ENCODE measurements at places on chromosomes 5 and 9.

DNA sequence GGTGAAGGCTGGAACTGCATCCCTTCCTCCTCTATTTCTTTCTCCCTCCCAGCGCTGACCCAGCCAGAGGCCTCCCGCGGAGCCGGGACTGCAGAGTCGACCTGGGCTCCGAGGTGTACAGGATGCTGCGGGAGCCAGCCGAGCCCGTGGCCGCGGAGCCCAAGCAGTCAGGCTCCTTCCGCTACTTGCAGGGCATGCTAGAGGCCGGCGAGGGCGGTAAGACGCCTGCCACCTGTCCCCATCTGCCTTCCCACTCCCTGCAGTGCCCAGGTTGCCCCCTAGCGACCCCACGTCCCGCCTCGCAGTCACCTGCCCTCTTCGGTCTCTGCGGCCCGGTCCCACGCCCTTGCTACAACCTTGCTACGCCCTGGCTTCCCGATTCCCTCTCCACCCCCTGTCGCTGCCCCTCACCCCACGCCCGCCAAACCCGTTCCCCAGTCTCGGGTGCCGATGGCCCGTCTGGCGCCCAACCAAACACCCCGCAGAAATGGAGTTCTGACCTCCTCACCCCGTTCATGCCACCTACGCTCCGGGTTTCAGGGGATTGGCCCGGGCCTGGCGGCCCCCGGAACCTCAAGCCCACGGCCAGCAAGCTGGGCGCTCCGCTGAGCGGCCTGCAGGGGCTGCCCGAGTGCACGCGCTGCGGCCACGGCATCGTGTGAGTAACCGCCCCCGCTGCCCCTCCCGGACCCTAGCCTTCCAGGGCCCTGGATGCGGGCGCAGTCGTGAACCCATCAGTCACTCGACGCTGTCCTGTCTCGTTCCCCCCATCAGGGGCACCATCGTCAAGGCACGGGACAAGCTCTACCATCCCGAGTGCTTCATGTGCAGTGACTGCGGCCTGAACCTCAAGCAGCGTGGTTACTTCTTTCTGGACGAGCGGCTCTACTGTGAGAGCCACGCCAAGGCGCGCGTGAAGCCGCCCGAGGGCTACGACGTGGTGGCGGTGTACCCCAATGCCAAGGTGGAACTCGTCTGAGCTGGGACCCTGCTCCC is 14.1 kb downstream of the PDLIM4 start:
- DNase-seq = no peak

- no peak for DNase-seq
Observed at GRCh38 chr9:138045541-138046490, 168.2 kb downstream of the CACNA1B start.

DNA sequence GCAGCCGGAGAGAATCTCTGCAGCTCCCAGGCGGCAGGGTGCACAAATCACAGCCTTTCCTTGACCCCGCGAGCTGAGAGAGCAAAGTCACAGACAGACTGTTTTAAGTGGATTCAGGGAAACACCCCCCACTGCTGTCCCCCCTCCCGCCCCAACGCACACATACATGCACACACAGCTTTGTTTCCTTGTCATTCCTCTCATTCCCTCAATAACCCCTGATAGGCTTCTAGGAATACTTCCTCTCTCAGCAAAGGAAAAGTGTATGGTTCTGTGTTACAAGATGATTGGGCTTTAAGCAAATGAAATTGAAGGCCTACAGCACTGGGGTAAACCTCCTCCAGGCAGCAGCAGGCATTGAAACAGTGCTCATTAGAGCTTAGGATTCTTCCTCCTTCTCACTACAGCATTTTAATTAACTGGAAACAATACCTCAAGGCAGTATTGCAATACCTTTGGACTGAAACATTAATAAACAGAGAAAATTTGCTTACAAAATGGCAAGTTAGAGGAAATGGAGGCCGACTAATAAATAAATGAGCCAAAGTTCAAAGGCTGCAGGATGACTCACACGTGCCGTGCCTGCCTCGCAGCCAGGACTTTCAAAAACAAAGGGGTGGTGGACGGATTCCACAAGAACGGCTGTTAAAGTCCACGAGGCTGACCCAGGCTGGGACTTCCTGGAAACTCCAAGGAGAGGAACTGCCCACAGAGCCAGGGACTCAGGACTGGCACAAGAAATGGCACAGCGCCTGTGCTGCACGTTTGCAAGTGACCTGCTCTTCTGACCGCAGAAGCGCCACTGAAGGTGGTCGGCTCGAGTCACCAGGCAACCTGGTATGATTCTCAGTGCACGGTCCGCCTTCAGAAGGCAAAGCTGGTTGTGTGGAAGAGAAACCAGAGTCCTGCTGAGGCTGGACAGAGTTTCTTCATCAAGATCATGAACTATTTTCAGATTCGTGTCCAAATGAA is 236.2 kb downstream of the SYK start:
- peak; percentile 80 for DNase-seq

- DNase-seq = peak; percentile 42
Observed at GRCh38 chr5:150209099-150209635, 19.3 kb downstream of the SLC6A7 start.

DNA sequence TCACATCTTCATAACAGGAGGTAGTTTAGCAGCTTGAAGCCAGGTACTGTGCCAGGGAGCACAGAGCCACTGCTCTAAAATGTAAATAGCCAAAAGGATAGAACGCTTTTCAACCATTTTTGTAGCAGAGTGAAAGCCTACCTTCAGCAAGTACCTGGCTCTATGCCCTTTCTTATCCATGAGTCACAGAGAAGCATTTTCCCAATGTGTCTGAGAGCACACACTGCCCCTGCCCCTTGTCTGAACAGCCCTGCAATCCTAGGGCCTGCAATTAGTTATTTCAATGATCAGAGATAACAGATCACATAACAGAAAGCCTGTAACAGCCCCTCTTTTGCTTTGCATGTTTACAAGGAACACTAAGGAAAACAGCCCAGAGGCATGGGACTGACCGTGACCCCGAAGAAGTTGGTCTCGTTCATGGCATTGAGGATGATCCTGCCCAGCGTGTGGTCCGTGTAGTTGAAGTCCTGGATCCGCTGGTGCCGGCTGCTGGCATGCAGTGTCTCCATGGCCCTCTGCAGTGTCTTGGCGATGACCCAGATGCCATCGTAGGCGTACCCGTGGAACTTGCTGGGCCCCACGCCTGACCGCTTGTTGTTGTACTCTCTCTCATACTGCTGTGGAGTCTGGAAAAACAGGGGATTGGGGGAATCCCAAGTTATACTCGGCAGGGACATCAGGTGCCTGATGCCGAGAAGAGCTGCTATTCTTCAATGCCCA is 198.3 kb upstream of the TBC1D2 start:
- peak; percentile 16 for DNase-seq

- DNase-seq = no peak
Observed at GRCh38 chr5:139657363-139658321, 9.5 kb downstream of the CXXC5 start.

DNA sequence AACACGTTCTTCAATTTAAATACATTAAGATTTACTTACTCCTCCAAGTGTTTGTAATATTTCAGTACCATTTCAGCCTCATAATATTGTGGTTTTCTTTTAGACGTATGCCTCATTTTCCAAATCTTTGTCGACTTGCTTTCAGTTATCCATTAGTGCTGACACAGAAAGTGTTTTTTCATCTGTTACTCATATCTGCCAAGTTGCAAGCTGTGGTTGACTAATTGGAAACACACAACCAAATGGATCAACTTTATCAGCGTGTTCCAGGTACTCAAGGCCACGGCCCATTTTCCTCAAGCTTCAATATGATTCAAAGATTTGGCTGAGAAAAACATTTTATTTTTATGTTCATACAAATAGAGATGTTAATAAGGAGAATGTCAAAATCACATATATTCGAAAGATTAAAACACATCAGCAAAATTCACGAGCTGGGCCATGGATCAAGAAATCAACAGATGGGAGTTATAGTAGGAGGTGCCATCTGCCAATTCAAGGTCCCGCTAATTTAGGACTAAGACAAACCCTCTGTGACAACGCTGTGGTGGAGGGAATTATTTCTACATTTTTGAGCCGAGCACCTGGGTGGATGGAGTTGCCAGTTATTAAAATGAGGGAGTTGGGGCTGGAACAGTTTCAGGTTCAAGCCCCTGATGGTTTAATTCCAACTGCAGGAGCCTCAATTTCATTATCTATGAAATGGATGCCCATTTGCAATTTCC is 27.2 kb upstream of the CCNJL start:
- DNase-seq = no peak

GRCh38 chr5:2529371-2530092 is 221.9 kb downstream of the IRX2 start:
- no peak for DNase-seq

- no peak for DNase-seq
Observed at GRCh38 chr5:107821288-107821687, 150.6 kb upstream of the EFNA5 start.

DNA sequence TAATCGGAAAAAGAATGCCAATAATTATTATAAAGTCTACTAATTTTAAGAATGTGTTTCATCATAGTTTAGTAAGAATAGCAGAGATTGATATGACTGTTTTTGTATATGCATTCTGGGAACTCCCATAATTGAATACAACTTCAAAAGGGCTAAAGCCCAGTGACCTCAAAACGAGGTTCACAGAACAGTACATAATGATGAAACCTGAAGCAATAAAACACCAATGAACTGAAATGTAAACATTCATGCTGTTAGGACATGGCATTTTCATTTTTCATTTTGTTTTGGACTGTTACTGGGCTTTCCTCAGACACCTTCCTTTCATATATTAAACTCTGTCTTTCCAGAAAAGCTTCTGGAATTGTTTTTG is 684 bp upstream of the JMY start:
- peak; percentile 71 for DNase-seq

GRCh38 chr5:75281716-75282465 is 45.2 kb upstream of the ANKRD31 start:
- DNase-seq = peak; percentile 39

GRCh38 chr5:97010606-97011005 is 74.7 kb downstream of the LNPEP start:
- DNase-seq = no peak

DNA sequence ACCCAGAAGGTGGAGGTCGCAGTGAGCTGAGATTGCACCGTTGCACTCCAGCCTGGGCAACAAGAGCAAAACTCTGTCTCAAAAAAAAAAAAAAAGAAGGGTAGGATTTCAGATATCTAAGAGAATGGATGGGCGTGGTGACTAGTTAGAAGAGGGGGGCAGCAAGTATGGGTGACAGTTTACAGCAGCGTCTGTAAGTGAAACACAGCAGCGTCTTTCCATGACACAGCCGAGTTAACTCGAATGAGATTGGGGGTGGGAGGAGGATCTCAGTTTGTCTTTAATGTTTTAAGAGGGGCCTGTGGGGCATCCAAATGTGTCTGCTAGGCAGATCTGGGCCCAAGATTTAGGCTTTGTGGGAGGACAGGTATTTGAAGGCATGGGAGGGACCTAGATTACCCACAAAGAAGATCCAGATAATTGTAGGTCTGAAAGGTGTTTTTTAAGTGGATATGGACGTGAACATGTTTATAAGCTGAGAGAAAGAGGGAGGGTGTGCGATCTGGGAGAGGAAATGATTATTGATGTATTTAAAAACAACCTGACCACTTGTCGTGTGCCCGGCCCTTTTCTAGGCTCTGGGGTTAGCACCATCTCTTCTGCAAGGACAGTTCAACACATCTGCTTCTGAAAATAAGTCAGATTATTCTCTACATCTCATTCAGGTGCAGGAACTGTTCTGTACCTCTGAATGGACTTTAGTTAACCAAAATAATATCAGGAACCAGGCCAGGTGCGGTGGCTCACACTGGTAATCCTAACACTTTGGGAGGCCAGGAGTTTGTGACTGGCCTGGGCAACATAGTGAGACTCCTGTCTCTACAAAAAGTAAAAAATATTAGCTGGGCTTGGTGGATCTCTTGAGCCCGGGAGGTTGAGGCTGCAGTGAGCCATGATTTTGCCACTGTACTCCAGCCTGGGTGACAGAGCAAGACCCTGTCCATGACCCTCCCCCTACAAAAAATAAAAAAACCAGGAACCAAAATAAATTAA is 2.5 kb downstream of the CEP78 start:
- DNase-seq = no peak

- DNase-seq = no peak
Observed at GRCh38 chr9:89748831-89749499, 144.2 kb downstream of the GADD45G start.

- no peak for DNase-seq
Observed at GRCh38 chr9:95649801-95650213, 133.0 kb upstream of the PTCH1 start.

DNA sequence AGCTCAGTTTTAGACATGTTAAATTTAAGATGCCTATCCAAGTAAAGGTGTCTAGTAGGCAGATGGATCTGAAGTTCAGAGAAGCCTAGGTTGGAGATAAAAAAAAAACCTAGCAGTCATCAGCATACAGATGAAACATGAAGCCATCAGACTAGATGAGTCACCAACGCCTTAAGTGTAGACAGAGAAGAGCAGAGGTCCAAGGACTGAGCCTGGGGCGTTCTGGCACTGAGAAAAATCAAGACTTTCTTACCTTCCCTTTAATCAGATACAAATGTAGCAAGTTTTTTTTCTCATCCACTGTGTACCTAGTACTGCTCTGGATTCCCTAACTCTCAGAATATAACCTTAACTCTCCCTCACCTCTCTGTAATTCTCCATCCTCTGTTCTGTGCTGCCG is 97.3 kb downstream of the SIL1 start:
- peak; percentile 77 for DNase-seq

DNA sequence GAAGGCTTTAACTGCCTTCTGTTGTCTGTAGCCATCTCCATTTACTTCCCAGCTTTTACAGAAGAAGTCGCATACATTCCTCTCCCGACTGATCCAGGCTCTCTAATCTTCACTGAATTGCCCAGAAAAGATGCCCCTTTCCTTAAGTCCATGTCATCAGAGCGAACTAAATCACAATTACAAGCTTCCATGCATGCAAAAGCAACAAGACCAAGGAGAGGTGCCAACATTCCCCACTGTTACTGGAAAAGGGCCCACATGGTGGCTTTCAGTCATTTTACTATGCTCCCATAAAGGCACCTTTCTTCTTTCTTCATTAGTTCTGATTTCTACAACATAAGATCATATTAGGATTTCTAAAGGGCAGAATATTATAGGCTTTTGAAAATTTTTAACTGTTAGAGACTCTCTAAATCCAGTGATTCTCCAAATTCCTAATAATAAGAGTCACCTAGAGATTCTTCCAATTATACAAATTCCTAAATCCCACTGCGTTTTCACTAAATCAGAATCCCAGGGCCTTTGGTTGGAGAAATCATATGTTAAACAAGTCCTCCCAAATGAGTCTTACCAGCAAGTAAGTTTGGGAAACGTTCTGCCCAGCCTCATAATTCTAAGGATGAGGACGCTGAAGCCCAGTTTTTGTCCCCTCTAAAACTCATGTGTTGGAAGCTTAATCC is 17.0 kb upstream of the ZFR start:
- DNase-seq = no peak

DNA sequence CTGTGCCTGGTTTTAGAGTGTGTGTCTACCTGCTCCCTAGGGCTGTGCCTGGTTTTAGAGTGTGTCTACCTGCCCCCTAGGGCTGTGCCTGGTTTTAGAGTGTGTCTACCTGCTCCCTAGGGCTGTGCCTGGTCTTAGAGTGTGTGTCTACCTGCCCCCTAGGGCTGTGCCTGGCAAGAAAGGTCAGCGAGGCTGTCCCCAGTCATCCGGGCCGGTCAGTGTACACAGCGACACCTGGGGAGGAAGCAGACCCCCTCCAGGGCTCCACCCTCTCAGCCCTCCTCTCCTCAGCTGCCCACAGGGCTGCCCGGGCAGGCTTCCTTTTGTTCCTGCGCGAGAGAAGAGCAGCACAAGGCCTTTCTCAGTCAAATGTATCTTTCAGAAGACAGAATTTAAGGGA is 4.1 kb downstream of the NRARP start:
- DNase-seq = no peak

GRCh38 chr5:78242001-78242400 is 52.5 kb downstream of the AP3B1 start:
- no peak for DNase-seq

- no peak for DNase-seq
Observed at GRCh38 chr5:66198837-66199236, 54.7 kb downstream of the SREK1 start.

Data from choroid plexus epithelial cell (primary cell).